ENCODE measurements at places on chromosomes 1 and 21.

DNA sequence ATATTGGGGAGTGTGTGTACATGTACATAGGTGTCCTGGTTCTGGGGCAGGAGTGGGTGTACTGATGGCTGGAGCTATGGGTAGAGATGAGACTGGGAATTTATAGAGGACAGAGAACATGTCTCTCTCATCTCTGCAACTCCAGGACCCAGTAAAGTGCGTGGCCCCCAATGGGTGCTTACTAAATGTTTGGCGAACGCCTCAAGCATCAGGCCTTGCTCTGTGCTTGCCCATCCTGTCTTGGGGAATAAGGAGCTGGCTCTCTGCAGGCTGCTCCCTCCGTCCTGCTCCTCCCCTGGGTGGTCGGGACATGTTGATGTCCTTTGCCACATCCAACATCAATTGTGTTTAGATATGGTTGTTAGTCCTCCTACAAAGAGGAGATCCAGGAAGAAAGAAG is 161.7 kb downstream of the ZSCAN20 start:
- DNase-seq, result no peak

GRCh38 chr1:223886516-223886921 is 40.8 kb upstream of the TP53BP2 start:
- DNase-seq, result no peak

DNA sequence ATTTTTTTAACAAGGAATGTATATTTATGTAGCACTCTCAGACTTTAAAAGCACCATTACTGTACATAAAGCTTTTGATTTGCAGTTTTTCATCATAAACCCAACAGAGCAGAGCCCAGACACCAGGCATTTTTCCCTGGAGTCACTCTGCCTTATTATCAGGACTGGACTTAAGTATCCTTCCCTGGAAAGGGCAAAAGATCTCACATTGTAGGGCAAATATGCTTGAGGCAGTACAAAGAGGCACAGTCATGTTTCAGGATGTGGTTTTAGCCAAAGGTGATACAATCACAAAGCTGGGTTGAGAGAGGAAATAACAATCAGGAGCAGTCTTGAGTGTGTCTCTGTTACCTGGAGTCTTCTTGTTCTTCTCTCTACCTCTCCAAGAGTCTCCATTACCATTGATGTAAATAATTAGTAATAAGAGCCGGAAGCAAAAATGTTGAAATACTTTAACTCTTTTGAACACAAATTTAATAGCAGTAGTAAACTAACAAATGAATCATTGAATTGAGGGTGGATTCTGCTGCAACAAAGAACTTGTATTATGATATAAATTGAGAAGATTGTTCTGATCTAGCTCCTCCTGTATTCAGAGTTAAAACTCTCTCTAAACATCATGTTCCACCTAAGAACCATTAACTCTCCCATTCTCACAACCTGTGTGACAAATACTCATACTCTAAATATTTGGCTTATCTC is 160.5 kb downstream of the LTN1 start:
- DNase-seq, result peak; percentile 80

GRCh38 chr21:42526379-42526727 is 12.7 kb downstream of the SLC37A1 start:
- DNase-seq, result no peak

GRCh38 chr1:6600410-6601048 is 2.1 kb downstream of the KLHL21 start:
- no peak for DNase-seq
